IPS DF 6.9 (cell line): ENCODE measurements at places on chromosomes 2 and 18.

DNA sequence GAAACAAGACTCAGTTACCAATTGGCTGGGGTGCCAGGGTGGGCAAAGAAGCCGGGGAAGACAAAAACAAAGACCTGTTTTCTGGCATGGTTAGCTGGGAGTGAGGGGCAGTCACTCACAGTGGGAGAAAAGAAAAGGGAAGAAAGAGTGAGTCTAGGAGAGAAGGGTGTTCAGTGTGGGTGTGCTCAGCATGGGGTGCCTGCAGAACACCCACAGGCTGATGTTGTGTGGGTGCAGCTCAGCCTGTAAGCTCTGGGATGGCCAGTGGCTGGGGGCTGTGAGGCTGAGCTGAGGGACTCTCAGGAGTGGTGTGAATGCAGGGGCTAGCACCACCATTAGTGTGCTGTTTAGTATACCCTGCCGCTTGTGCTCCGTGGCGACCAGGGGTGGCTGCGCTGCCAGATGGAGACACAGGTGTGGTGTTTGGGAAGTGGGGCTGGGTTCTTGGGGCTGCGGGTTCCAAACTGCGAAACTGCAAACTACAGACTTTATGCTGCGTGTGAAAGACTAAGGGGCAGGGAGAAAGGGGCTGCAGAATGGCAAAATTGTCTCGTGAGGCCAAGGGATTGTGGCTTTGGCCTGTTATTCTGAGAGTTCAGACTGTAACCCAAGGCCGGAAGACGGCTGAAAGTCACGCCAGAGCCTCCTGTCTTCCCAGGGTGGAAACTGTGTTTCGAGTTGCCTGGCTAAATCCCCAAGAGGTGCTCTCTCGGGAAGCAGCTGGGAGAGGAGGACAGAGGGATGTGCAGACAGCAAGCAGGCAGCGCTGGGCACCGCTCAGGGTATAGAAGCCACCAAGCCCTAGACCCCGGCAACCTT lies 156.3 kb downstream of the TTC32 start:
- no peak for DNase-seq

GRCh38 chr2:16005389-16005788 lies 65.0 kb downstream of the MYCN start:
- DNase-seq: no peak

DNA sequence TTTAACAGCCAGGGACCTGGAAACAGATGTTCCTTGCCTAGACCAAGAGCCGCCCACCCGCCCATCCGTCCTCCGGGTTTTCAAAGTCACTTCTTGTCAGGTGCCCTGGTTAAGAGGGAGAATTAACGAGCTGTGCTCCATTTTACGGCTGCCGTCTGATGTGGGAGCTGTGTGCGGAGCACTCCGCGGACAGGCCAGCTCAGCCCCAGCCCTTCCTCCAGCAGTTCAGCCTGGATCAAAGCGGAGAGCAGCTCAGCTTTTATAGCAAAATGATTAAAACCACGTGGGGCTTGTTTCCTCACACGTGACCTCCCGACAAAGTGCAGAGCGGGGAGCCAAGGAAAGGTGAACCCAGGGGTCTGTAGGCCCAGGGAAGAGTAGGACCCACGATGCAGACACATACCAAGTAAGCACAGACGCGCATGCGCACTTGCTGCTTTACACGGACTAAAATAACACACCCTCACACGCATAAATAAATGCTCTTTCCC lies 46.1 kb upstream of the PKDCC start:
- no peak for DNase-seq

DNA sequence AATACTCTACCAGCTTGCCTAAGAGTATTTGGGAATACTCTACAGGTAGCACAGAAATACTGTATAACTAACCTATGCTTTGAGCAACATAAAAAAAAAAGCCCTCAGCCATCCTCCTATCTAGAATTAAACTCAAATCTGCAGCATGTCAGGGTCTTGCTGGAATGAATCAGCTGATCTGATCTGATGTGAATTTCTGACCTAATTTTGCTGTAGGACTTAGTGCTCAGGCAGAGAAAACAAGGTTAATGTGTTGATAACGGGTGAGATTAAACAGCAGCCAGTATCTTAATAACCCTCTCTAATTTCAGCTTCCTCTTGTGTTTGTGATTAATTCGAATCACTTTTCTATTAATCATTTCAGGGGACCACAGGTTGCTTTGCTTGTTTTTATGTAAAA lies 16.3 kb downstream of the NYAP2 start:
- no peak for DNase-seq

- DNase-seq: no peak
These were observed 20.4 kb upstream of the CCL20 start for GRCh38 chr2:227793148-227793712.

- no peak for DNase-seq
These were observed 48.4 kb upstream of the TMEM17 start for GRCh38 chr2:62554440-62554839.

GRCh38 chr2:82239176-82239575 lies 1934.6 kb upstream of the LRRTM1 start:
- no peak for DNase-seq

GRCh38 chr18:10121028-10121427 lies 207.2 kb downstream of the VAPA start:
- no peak for DNase-seq

GRCh38 chr2:42613281-42614064 lies 45.0 kb downstream of the MTA3 start:
- DNase-seq: no peak

DNA sequence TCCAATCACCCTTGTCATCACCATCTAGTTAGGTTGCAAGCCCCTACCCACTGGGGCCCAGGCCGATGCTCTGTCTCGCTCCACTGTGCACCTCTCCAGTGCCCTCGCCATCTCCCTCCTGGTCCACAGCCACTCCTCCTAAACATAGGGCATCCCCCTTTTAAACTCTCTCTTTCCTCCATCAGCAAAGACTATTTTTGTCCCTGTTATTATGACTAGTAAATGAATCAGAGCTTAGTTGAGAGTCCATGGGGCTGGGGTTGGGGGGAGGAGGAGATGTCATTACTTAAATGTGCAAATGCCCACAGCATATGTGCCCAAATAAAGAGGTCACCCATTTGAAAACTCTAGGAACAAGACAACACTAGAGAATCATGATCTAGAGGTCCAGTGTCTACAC lies 167.4 kb downstream of the TRABD2A start:
- no peak for DNase-seq

GRCh38 chr2:121336528-121337294 lies 51.7 kb upstream of the TFCP2L1 start:
- DNase-seq: no peak

DNA sequence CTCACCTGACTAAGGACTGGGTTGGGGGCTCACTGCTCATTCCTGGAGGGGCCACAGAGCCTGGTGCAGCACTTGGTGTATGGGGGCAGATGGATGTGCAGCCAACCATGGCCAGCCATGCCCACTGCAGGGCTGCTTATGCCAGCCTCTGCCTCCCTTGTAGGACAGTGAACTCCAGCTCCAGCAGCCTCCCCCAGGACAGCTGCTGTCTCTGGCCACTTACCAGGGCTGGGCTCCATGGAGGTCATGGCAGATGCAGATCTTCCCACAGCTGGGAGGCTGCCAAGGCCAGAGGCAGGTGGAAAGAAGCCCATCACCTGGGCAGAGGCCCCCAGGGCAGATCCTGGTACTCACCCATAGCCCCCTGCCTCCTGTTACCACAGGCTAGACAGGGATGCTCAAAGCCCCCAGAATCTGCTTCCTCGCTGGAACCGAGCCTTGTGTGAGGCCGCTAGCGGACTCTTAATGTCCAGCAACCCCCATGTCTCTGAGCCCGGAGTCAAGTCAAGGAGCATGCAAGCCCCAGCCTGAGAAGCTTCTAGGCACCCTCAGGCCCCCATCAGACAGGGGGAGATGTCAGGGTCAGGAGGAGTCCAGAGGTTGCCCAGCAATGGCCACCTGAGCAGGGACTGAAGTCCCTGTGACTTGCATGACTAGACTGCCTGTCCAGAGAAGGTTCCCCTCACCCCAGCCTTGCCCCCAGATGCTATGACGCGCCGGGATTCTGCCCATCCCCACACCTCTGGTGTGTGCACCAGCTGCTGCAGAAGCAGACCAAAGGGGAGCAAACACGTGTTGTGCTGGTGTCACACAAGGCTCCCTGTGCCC lies 123.6 kb downstream of the TWIST2 start:
- DNase-seq: no peak

DNA sequence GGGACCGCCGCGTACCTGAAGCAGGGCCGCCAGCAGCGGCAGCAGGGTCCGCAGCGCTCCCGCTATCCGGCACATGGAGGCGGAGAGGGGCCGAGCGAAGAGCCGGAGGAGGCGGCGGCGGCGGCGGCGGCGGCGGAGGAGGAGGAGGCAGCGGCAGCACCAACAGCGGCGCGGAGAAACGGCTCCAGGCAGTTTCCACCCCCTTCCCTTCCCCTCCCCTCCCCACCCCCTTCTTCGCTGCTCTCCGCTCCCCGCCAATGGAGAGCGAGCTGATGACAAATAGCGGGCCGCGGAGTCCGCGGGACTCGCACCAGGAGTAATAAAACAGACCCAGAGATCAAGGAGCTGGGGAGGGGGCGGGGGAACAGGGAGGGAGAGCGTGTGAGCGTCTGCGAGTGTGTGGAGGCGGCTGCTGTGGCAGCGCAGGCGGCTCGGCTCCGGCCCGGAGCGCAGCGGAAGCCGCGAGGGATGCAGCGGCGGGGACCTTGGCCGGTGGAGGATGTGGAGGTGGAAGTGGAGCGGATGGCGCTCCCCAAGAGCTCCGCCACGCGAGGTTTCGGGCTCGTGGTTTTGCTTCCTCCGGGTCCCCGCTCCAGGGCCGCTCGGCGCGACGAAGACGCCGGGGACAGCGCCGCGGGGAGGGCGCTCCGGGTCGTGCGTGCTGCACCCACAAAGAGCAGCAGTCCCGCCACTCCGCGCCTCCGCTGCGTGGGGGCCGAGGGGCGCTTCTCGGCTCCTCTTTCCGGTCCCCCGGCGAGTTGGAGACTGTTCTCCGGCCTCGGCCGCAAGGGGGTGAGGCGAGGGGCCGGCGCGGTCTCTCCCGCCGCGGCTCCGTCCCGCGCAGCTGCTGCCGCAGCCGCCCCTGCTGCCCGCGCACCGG lies at the start of gene CDH2:
TSS of gene CDH2 (minus strand) at position 183 of the 880 bp plus-strand sequence. CDS start at position 75, 108 bp downstream.
- no peak for DNase-seq

GRCh38 chr2:108315444-108315934 lies 26.8 kb downstream of the SULT1C2 start:
- no peak for DNase-seq

GRCh38 chr2:218422403-218423086 lies 3.6 kb downstream of the VIL1 start:
- DNase-seq: no peak

GRCh38 chr18:75116809-75117208 lies 92.1 kb downstream of the PTGR3 start:
- DNase-seq: no peak
